ENCODE measurements at places on chromosomes 3 and 15.

- DNase-seq, result peak; percentile 45
These were observed 115.4 kb downstream of the NEK10 start for GRCh38 chr3:27253831-27254230.

DNA sequence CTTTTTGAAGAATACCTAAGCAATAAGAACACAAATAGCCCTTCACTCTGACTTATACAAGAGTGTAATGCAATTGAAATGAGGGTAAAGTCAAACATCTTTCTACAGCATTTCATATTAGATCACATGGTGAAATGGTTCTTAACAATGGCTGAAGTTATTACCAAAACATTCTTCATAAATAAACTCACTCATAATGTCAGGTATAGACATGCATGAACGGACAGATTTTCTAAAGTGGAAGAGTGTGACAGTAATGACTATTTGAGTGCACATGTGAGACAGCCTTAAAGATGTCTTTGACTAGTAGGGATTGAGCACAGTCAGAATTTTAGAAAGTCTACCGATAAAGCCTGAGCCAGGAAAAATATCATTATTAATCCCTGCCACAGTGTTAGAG is 471.0 kb downstream of the ZPLD1 start:
- no peak for DNase-seq

GRCh38 chr3:179962629-179963387 is 73.9 kb downstream of the PEX5L start:
- DNase-seq, result no peak

GRCh38 chr3:85360742-85361387 is 402.1 kb downstream of the CADM2 start:
- DNase-seq, result peak; percentile 1

DNA sequence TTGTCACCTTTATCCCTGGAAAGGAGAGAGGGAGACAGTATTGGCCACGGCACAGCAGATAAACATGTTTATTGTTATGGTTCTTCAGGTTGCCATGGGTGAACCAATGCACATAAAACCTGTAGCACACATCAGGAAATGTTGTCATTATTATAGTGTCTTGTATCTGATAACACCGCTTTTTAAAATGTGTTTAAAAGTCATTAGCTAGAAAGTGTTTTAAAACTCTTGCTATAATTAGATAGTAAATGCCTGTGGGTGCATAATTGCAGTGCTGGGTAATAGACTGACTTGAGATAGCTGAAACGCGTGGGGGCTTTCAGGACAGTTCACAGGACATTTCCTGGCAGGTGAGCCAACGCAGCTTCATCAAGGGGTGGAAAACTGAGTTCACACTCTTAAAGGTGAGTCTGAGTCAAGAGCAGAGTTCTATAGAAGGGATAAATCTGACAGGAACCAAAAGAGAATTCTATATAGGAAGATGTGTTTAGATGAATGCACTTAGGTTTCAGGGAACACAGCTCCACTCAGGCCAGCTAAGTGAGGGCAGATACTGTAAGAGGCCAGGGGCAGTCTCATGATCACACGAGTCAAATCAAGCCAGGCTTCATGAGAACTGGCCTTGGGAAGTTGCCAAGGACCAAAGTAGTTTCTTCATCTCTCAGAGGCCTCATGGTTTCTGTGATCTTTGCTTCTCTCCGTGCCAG is 35.6 kb upstream of the PPP4R2 start:
- peak; percentile 75 for DNase-seq

DNA sequence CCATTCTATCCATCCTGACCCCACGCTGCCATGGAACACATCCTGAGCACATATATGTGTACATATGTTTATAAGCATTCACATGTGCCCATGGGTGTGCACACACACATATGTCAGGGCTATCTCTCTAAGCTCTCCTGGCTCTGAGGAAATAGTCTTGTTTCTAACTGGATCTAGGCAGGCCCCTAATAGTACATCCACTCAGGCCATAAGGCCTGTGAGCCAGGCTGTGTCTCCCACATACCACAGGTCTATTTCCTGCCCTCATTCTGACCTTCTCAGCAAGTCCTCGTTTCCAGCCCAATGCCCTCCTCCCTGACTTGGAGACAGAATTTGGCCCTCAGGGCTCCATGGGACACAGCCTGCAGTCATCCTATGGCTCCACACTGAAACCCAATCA is 284.8 kb upstream of the CTNNB1 start:
- DNase-seq, result no peak

DNA sequence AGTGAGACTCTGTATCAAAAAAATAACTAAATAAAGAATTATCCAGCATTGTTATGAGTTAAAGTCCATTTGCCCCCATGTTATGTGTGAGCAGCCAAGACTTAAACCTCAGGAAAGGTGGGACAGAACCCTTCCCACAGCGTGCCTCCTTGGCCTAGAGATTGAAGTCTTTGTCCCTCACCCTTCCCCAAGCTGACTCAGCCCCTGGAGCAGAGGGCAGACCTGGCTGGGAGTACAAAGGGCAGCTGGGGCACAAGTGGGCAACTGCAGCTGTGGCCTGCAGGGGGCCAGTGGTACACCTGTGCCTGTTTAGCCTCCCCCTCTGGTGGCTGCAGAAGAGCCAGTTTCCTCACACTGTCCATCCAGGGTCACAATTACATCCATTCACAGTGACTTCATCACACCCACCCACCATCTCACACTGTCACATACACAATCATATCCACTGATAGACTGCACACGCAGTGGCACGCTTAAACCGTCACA is 940 bp upstream of the ACY1 start:
- no peak for DNase-seq

DNA sequence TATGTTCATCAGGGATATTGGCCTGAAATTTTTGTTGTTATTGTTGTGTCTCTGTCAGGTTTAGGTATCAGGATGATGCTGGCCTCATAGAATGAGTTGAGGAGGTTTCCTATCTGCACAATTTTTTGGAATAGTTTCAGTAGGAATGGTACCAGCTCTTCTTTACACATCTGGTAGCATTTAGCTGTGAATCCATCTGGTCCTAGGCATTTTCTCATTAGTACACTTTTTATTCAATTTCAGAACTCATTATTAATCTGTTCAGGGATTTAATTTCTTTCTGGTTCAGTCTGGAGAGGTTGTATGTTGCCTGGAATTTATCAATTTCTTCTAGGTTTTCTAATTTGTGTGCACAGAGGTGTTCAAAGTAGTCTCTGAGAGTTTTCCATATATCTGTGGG is 57.0 kb downstream of the STRIT1 start:
- peak; percentile 31 for DNase-seq

DNA sequence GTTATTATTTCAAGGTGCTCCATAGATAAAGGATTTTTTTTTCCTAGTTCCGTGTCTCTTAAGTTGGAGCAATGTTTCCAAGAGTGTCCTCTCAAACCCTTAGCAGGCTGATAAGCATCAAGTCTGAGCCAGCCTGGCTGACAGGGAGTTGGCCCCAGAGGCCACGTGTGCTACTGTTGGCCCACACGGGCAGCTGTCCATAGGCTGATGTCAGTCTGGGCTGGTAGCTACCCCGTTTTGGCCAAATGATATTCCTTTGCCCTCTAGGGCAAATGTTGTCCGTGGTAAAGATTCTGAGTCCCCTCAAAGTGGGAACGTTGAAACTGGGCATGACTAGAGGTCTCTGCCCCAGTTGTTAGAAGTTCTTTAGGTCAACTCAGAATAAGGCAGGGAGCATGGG is 99.4 kb downstream of the FLNB start:
- DNase-seq, result no peak

- DNase-seq, result no peak
These were observed 195.2 kb downstream of the CADPS start for GRCh38 chr3:62679988-62680387.

DNA sequence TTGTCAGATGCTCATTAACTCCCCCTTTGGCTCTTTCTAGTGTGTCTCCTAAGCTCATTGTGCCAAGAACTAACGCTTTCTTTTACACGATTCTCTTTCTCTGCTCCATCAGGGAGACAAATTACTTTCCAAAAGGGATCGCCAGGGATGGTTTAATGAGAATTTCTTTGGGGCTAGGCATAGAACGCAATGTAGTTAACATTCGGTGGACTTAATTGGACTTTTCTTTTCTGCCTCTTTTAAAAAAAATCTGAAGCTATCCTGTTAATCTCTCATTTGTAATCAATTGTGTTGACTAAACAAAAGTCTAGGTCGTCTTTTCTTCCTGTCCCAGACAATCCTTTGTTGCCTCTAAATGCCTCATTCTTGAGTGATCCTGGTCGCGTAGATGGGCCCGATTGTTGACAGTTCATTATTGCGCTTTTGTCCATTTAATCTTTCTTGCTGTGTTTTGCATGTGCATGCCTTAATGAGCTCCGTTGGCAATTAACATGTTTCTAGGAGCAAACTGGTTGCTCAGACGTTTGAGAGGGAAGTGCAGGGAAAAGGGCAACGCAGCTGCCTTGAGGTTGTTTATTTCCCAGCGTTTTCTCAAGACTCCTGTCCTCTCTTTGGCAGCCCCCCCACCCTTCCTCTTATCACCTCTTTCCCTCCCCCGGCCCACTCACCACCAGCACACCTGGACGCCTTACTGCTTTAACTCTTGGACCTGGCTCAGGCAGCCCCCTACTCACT is 7.8 kb downstream of the FEZF2 start:
- no peak for DNase-seq

DNA sequence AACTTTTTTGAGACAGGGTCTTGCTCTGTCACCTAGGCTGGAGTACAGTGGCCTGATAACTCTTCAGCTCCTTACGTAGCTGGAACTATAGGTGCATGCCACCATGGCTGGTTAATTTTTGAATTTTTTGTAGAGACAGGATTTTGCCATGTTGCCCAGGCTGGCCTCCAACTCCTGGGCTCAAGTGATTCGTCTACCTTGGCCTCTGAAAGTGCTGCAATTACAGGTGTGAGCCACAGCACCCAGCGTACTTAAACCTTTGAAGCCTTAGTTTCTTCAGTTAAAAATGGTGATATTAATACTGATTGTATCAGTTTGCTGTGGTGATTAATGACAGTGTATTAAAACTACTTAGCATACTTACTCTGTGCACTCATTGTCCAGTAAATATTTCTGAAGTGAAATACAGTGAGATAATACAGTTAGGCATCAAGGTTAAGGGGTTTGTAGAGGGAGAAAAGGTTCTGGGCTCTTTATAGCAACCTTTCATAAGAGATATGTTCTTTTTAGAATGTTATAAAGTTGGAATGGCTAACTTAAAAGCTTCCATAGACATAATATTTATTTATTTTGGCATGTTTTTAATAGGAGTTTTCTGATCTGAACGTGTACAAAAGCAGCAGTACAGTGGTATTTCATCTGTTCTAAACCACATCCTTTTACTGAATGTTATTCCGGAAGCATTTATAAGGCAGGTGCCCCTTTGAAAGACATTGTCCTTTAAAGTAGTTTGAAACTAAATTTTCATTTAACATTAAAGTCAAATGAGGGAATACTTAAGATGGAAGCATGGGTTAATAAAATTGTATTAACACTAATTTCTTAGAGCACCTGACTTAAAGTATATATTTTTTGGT is 23.6 kb downstream of the NCK1 start:
- no peak for DNase-seq

- no peak for DNase-seq
These were observed 21.4 kb upstream of the MCCC1 start for GRCh38 chr3:183120538-183121215.

GRCh38 chr3:185297867-185298266 is 44.0 kb upstream of the EHHADH start:
- DNase-seq, result no peak

DNA sequence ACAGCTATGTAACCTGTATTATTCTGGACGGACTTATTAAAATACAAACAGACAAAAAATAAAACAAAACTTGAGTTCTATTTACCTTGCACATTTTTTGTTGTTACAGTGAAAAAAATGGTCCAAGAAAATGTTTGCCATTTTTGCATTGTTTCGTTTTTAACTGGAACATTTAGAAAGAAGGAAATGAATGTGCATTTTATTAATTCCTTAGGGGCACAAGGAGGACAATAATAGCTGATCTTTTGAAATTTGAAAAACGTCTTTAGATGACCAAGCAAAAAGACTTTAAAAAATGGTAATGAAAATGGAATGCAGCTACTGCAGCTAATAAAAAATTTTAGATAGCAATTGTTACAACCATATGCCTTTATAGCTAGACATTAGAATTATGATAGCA is 17.1 kb downstream of the LMOD3 start:
- DNase-seq, result no peak

DNA sequence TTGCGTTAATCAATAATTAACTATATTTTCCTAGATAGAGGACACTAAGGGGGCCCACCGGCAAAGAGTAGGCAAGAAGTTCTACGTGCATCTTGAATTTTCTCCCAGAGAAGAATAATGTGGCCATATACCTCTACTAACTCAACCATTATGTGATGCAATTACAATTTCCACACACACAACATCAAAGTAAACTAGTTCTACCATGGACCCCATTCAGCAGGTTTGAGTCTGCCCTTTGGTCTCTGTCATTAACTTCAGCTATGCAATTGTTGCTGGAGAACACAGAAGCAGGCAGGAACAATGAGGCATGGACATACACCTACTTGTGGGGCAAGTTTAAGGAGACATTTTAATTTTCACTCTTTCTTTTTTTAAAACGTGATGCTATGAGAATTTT is 705.9 kb downstream of the PDCD6IP start:
- DNase-seq, result no peak

GRCh38 chr15:57035664-57036063 is 117.2 kb downstream of the TCF12 start:
- no peak for DNase-seq

DNA sequence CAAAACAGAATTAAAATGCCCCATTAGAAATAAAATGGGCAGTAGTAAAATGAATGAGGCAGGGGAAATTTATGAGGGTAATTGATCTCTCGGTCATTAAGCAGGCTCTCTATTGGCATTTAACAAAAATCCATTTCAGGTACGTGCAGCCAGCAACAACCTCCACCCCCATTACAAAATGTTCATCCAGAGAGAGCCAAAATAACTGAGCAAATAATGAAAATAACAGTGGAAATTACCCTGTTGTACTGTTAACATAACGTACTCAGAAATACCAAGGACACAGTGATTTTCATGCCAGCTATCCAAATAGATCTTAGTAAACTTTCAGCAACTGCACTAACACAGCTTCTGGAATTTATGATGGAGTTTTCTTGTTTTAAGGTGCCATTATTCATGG is 127.7 kb downstream of the IL1RAP start:
- DNase-seq, result no peak

DNA sequence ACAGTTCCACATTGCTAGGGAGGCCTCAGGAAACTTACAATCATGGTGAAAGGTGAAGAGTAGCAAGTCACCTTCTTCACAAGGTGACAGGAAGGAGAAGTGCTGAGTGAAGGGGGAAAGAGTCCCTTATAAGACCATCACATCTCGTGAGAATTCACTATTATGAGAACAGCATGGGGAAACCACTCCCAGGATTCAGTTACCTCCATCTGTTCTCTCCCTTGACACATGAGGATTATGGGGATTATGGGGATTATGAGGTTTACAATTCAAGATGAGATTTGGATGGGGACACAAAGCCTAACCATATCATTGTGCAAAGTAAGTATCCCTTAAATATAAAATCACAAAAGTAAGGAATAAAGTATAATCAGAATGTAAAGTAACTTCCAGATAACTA is 375.9 kb upstream of the NAALADL2 start:
- no peak for DNase-seq

DNA sequence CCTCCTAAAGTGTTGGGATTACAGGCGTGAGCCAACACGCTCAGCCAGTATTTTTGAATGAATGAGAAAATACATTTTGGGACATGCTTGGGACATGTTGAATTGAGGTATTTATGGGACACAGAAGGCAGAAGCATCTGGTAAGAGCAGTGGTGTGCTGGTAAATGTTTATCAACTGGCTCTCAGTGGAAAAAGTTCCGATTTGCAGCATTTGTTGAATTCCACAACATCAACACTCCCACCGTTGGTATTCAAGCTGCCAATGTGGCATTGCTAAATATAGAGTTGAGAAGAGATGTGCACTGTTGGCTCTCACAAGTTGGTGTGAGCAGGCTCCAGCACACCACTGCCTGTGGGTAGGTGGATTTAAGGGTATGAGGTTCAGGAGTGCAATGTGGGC is 35.8 kb upstream of the LRRFIP2 start:
- no peak for DNase-seq
